ENCODE measurements at places on chromosomes 5 and 9.
A peak's percentile ranks its signal among the peaks of the same experiment; 100 is the strongest.

DNA sequence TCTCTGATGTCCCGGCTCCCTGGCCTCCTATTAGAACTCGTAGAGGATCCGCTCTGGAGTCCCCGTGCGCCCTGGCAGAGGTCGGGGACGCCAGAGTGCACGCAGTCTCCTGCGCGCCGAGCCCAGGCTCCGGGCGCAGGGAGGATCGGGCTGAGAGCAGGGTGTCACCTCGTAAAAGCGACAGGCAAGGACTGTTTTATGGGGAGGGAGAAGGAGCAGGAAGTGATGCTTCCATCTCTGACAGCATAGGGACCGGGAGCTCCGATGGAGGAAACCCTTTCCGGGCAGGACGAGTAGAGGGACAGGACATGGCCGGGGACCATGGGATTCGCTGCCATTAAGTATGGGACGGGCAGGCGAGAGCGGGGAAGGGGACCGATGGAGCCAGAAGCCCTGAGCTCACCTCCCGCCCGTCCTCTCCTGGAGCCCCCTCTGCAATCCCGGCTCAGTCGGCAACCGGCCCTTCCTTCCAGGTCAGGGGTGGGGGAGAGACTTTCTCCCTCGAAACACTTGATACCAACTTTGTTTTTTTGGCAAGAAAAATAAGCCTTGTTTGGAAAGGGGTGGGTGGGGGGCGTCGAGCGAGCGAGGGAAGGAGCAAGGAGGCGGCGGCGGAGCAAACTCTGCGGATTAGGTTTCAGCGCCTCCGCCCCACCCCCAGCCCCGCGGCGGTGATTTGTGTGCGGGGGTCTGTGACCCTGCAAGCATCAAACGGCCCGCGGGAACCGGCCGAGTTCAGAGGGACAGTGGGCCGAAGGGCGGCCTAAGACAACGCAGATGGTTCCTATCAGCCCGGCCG lies 12.6 kb downstream of the LMX1B start:
- no peak for DNase-seq

- DNase-seq, result no peak
Observed at GRCh38 chr5:97628807-97629206, 445.8 kb upstream of the RIOK2 start.

GRCh38 chr5:169272731-169273427 lies 28.1 kb downstream of the SLIT3 start:
- no peak for DNase-seq

- DNase-seq, result no peak
Observed at GRCh38 chr5:179201986-179202385, 141.8 kb downstream of the ZNF354C start.

- no peak for DNase-seq
Observed at GRCh38 chr9:101479338-101480030, 43.9 kb upstream of the ALDOB start.

GRCh38 chr5:67267512-67268216 lies 71.1 kb upstream of the CD180 start:
- DNase-seq, result no peak

GRCh38 chr5:80147119-80147815 lies 108.6 kb downstream of the SERINC5 start:
- DNase-seq, result no peak

DNA sequence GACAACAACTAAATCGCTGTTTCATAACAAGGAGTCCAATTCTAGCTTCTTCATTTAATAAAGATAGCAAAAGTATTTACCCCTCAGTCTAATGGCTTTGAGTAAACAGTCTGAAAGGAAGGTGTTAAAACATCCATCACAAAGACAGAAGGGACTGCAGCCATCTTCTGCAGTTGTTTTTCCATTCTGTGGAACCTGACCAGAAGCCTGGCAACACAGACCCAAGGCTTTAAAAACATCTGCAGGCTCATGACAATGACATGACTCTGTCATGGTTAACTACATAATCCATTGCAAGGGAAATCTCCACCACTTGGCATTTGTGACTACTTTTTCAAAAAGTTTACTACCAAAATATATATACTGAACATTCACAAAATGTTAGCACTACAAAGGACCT lies 51.9 kb downstream of the ELL2 start:
- no peak for DNase-seq

DNA sequence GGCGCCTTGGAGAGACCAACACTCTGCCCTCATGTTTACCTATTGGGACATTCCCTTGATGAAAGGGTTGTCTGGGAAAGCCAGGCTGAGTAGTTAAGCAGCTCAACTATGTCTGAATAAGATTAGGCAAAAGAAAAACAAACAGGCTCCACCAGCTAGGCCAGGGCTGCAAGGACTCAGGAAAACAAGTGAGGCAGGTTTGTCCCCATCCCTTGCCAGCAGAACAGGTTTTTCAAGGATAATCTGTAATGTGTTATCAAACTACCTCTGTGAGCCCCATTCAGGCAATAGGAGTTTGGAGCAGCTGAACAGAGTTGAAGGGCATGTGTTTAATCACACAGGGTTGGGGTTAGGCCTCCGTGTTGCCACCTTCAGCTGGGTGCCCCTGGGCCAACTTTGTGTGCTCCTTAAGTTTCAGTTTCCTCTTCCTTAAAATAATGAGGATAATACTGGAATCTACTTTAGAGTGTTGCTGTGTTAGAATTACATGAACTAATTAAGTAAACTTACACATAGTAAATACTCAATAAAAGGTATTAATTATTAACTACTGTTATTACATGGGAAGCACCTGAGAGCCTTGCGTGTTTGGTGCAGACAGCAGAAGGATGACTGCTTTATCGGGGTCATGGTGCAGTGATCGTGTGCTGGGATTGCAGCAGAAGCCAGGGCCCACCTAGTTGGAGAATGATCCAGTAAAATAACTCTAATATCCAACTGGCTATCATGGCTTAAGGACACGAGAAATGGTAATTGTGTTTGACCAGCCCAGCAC lies 72.1 kb upstream of the ATP10B start:
- DNase-seq, result no peak

- DNase-seq, result no peak
Observed at GRCh38 chr5:142193114-142193428, 84.5 kb downstream of the NDFIP1 start.

DNA sequence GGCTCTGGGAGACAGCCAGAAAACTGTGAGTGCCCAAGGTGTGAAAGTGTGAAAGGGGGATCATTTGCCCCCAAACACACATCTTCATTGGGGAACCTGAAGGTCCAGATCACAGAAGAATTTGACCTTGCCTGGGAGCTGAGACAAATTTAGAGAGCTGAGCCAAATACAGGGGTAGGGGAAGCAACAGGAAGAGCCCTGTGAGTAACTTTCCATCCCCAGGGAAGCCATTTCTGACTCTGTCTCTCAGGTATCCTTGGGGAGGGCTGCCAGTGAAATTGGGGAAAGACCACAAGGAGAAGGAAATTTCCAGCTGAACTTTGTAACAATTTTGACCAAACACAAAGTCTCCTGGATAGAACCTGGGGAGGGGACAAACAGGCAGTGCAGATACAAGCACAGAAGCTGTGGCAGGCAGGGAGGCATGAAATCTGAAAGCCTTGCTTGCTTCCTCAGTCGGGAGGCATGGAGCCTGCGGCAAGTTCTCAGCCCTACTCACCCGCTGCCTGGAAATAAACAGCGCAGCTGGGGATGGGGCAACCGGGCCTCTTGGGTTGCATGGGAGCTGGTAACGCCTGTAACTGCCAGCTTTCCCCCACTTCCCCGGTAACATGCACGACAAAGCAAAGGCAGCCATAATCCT lies 31.5 kb upstream of the ZCCHC9 start:
- DNase-seq, result no peak

GRCh38 chr9:35519692-35520363 lies 29.9 kb downstream of the RUSC2 start:
- peak; percentile 48 for DNase-seq

GRCh38 chr5:123448017-123448617 lies 24.9 kb upstream of the CEP120 start:
- no peak for DNase-seq

- no peak for DNase-seq
Observed at GRCh38 chr9:38337706-38338264, 54.7 kb upstream of the ALDH1B1 start.

GRCh38 chr5:131756942-131757341 lies 39.9 kb downstream of the FNIP1 start:
- no peak for DNase-seq

- DNase-seq, result no peak
Observed at GRCh38 chr5:20340126-20340525, 352.1 kb upstream of the CDH18 start.

DNA sequence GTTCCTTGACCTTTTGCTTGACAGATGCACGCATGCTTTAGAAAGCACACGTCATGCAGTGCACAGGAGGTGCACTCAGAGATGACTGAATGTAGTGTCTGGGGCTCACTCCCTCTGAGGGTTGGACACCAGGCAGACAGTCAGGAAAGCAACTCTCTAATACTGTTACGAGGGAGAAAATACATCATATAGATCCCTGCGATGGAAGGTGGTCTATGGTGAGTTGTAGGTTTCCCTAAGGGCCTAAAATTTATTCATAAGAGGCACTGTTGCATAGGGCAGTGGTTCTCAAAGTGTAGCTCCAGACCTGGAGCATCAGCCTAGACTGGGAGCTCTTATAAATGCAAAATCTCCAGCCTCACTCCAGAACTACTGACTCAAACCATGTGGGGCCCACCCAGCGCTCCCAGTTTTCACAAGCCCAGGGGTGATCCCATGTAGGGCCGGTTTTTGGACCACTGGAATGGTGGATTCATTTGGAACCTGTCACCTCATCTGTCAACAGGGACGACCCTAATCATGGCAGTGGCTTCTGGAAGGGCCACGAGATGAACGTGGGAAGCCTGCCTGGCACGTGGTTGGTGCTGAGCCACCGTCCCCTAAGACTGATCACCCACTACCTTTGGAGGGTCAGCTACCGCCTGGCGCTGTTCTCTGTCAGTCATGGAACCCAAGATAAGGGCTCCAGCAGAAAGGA lies 16.8 kb upstream of the PHF19 start:
- no peak for DNase-seq

GRCh38 chr5:16573401-16573800 lies 43.4 kb downstream of the RETREG1 start:
- no peak for DNase-seq

DNA sequence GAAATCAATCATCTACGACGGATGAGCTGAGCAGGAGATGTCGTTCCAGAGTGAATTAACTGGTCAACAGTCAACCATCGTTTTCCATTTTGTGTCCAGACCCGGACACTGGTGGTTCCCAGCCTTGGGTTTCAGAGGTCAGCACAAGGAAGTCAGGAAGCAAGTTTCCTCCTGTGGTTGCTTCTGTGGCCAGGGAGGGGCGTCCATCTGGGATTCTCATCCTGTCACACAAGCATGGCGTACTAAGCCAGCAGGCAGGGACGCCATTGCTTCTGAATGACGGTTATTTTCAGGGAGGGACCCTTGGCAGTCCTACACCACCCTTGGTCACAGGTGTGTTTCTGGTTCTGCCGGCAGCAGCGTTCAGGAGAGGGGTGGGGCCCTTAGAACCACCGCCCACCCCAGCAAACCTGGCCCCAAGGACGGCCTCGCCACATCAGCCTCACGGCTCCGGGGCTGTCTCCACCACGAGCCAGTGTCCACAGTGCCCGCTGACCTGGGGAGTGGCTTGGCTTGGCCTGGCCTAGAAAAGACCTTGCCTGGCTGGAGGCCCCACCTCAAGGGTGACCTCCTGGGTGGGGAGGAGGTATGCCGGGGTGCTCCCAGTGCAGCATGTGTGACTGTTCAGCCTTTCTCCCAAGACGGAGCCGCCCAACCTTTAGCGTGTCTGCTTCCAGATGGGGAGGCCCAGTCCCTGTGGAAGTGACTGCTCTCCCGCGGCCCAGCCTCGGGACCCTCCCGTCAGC lies 25.2 kb downstream of the NDUFS6 start:
- DNase-seq, result no peak

DNA sequence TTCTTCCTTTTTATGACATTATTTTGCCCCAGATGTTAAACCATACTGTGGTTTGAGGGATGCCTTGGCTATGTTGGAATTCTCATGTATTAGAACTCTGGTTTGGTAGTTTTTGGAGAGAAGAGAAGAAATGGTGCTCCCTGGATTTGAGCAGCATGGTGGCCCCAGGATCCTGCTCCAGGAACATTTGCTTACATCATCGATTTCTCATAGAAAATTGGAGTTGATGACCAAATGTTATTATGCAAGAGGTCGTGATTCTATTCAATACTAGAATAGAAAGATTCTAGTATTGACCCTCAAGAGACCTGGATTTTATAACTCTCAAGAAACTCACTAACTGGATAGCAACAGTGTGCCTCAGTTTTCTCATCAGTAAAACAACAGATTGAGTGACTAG lies 77.5 kb upstream of the GNAQ start:
- no peak for DNase-seq

DNA sequence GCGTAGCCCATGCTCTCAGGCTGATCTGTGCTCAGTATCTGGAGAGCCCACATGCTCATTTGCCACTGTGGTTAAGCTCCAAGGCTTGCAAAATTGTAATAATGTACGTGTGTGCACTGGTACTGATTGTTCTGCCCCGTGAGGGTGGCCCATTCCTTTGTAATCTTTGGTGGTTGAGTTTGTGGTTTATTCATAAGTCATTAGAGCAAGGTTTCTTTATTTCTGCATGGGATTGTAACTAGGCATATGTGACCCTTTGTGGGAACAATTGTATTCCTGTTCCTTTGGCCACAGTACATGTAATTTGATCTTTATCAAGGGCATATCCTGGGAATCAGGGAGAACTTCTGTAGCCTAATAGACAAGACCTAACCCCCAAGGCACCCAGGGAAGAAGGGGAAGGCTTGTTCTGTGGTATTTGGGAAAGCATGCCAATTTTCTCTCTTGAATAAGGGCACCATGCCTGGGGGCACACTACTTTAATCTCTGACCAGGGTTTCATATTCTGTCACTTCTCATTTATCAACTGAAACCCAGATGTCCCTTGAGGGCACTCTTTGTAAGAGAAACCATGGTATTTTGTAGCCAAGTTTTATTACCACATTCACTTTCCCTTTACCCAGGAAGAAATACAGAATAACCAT lies 74.6 kb downstream of the NPR3 start:
- DNase-seq, result peak; percentile 46

GRCh38 chr5:117207088-117207668 lies 632.6 kb upstream of the SEMA6A start:
- no peak for DNase-seq

DNA sequence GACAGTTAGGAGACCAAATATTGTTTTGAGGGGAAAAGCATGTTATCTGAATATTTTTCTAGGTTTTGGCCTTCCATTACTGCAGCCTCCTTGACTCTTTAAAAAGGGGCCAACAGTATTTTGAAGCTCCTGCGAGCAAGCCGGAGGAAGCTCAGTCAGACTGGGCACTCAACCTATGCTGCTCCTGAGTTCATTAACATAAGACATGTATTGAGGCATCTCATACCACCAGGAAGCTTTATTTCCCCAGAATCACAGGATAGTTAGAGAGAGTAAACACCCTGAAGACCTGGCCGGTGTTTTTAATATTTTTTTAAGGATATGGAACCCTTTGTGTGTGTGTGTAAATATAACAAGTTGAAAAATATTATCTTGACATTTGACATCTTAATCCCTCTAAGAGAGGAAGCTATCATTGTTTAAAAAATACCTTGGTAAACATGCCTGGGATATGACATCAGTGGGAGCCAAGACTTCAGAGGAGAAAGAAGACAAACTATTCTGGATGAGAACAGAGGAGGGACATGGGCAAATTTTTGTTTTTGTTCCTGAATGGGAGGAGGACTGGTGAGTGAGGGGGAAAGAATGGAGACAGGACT lies 139.3 kb upstream of the SLIT3 start:
- peak; percentile 73 for DNase-seq
